ENCODE measurements at places on chromosomes 5 and 9.

GRCh38 chr5:79255786-79256557 is 20.0 kb downstream of the JMY start:
- peak; percentile 13 for DNase-seq

GRCh38 chr9:12658531-12659209 is 34.5 kb upstream of the TYRP1 start:
- DNase-seq = no peak

DNA sequence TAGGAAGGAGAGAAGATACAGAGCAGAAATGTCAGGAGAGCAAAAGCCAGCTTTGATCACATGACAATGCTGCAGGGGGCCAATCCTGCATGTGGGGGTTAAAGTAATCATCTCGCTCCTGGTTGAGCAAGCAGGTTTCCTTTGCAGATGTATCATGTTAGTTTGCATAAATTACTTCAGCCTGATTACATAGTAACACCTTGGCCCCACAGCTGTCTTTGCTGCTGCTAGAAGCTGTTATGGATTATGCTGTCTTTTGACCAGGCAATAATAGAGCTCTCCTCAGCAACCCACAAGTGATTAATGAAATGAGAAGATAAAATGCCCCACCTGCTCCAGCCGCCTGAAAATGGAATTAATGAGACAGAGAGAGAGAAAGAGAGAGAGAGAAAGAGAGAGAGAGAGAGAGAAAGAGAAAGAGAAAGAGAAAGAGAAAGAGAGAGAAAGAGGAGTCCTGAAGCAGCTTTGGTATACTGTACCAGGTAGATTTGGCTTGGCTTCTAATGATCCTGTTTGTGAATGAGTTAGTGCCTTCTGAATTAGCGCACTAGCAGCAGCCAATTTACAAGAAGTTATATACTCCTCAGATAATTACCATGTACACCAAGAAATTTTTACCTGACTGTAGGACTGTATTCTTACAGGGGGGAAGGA is 174.3 kb upstream of the RORB start:
- no peak for DNase-seq

- DNase-seq = peak; percentile 60
Measured at GRCh38 chr9:120394058-120394669, 185.8 kb downstream of the CDK5RAP2 start.

DNA sequence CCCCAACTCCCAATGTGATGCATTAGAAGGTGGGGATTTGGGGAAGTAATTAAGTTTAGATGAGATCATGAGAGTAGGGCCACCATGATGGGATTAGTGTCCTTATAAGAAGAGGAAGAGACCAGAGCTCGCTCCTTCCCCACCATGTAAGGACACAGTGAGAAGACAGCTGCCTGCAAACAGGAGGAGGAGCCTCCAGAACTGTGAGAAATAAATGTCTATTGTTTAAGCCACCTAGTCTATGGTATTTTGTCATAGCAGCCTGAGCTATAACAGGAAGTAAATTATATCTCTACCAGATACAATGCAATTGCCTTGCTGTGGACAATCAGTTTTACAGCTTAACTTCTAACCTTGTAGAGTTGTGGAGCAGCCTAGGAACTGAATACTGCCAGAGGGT is 58.0 kb downstream of the ANKRD33B start:
- no peak for DNase-seq

DNA sequence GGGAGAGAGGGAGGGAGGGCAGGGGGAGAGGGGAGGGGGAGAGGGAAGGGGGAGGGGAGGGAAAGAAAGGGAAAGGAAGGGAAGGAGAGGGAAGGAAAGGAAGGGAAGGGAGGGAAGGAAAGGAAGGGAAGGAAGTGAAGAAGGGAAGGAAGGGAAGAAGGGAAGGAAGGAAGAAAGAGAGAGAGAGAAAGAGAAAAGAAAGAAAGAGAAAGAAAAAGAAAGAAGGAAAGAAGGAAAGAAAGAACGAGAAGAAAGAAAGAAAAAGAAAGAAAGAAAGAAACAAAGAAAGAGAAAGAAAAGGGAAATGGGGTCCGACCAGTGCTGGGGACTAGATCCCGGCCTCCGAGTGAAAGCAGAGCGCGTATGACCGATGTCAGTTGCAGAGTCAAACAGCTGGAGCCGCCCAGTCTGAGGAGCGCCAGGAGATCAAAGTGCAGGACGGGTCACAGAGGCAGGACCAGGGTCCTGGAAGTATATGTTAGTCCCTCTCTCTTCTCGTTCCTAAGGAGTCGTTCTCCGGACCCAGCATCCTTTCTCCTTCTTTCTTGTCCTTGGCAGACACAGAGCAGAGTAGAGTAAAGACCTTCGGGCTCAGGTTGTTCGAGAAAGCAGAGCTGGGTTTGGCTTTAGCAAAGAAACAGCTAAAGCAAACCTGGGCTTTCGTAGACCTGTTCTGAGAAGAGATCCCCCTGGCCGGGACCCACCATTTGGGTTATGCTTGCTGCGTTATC is 305.4 kb upstream of the MSX2 start:
- DNase-seq = no peak

DNA sequence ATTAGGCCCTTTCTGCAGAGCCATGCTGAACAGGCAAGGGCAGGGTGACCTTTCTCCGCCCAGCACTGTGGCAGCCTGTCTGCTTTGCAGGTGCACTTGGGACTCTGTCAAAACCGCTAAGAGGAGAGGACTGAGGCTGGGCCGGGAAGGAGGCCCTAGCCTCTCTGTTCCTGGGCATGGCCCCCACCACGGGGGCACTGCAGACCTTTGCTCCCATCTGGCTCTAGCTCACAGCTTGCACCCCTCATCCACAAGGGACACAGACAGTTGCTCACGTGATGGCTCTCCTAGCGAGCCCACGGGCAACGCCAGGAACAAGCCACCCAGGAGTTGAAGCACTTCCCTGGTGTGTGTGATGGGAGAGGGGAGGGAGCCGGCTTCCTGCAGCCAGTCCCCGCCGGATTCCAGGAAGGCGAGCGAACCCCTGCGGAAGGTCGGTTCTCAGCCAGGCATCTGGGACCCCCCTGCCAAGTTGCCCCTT is 43.0 kb upstream of the FCN1 start:
- DNase-seq = no peak

- no peak for DNase-seq
Measured at GRCh38 chr9:135903358-135903656, 4.0 kb downstream of the CAMSAP1 start.

DNA sequence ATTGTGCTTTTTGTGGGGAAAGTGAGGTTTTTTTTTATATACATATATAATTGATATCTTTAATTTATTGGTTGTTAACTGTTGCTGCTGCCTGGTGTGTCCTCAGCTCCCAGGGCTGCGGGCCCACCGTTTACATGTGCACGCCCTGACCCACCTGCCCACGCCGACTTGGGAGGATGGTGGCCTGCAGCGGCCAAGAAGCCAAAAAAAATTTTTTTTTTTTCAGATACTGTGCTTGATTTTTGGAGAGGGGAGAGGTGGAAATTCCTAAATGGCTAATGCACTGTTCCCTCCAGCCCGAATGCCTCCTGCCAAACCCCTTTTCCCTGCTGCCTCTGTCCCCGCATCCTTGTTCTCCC is 32.0 kb upstream of the HMCN2 start:
- DNase-seq = no peak

DNA sequence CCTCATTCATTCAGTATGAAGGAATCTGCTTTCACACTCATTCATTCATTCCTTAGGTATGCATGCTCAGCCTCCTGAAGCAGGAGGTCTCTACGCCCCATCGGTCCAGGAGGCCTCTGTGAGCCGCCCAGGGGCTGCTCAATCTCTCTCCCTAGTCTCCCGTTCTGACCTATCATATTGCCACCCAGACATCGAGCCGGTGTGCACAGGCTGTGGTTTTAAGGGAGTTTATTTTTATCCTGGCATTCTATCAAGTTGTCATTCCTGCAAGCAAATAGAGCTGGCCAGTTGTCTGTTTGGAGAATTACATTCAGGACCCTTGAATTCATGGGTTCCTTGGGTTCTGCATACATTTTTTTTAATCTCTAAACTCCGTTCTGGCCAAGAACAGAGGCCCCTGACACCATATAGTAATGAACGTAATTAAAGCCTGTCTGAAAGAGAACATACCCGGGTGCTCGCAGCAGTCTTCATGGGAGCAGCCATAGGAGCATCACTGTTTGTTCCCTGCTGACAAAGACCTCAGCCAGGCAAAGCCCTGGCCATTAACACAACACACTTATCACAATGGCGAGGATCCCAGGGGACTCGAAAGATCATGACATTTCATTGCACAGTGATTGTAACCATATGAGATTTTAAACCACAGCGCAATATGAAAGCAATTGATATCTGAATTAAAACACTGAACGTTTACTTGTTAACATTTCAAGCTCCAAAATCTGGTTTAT is 80.9 kb downstream of the ADAMTS16 start:
- DNase-seq = no peak

Measured in activated CD4-positive, alpha-beta T cell treated with anti-CD3 and anti-CD28 coated beads, Interleukin-2, Interleukin-6, amounts not matched to agents 100 ng/mL and 50 ng/mL, durations not matched to agents 16 hours and 8 hours (primary cell).